ENCODE measurements at places on chromosomes 2 and 18.

DNA sequence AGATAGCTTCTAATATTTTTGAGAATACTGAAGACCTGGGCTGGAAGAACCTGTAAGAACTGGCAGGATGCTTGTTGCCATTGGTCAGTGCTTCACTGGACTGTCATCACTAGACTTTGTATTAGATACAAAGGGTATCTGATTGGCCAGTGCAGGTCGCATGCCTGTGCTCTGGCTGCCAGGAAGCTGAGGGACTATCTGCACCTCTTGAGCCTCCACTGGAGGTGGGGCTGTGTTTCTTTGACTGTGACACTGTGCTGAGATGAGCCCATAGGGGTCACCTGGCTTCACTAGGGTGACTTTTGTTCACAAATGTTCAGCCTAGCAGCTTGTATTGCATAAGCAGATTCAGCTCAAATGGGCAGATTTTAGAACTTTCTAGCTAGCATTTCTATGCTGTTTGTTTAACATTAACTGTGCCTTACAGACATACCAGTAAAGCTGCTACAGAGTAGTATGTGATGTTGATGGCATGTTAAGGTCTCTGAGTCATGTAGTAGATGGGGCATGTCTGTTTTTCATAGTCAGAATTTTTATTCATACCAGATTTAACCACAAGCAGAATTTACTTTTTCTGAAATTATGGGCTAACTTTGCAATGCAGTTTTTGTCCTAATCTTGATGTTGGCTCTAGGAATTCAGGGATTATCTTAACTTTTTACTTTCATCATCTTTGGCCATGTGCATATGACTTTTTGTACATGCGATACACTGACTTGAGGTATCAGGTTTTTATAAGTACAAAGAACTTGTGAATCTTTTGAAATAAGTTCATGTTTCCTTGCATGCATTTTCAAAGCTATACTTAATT is 56.1 kb downstream of the RHBDD1 start:
- DNase-seq: no peak

GRCh38 chr2:173077506-173078177 is 2.0 kb downstream of the MAP3K20 start:
- DNase-seq: no peak

DNA sequence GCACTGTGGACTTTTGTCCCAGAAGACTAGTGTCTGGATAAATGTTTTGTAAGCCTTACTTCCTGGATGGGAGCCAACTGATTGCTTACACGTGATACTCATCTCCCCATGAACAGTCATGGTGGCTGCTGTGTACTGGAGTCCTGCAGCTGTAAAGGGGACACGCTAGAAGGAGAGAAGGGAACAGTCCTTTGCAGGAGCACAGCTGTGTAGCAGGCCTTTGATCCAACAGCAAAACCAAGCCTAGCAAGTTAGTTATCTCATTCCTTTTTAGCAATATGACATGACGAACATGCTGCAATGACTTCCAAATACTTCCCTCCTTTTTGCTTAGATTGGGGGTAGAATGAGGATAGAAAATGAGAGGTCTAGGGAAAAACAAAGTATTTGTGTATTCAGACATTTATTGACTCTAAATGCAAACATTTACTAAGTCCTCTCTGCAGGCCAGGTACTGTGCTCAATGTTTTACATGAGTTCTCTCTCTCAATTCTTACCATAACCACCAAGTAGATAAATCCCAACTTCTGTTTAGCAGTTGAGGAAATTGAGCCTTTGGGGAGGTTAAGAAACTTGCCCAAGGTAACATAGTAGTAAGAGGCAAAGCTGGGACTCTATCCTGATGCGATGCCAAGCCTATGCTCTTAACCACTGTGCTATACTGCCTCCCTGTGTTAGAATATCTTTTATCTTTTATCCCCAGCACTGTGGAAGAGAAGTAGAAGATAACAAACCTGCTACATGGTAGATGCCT is 55.4 kb upstream of the CD28 start:
- DNase-seq: no peak

- no peak for DNase-seq
Measured at GRCh38 chr2:100237770-100238169, 84.5 kb downstream of the LONRF2 start.

DNA sequence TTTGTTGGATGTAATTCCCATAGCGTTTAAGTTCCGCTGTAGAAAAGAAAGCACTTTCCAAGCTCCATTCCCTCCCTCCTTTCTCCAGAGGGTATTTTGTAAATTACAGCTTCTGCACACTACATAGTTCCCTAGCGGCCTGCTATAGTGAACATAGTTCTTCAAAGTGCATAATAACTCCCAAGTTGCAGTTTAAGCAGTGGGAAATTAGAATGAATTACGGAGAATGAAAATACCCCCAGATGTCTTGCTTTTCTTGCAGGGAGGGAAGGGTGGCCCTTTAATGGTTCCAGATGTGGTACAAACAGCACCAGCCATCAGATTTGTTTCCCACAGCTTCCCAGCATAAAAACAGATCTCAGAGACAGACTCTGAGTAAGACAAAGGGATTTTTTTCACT is 893.9 kb downstream of the SUCLG1 start:
- DNase-seq: no peak

DNA sequence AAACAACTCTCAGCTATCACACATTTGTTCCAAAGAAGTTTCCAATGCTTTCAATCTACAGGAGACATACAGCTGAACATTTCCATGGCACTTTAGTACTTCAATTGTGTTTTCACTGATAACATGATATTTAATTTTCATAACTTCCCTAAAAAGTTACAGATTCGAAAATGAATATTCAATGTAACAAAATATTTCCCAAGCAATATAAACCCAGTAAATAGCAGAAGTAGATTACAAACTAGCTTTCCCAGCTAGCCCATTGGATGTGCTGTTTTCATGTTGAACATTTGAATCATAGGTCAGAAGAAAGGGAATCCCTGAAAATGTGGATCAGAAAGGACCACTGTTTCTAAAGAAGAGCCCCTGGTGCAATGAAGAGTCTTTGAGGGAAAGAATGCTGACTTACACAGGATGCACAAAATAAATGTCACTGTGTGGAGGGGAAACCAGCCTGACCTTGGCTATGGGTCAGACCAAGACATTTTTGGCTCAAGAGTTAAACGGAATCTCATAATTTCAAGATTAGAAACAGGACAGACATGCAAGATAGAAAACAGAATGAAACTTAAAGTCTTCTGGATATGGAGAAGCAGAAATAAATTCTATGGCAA is 22.5 kb downstream of the CYTIP start:
- no peak for DNase-seq

GRCh38 chr2:193946806-193947205 is 1710.2 kb upstream of the SLC39A10 start:
- no peak for DNase-seq

DNA sequence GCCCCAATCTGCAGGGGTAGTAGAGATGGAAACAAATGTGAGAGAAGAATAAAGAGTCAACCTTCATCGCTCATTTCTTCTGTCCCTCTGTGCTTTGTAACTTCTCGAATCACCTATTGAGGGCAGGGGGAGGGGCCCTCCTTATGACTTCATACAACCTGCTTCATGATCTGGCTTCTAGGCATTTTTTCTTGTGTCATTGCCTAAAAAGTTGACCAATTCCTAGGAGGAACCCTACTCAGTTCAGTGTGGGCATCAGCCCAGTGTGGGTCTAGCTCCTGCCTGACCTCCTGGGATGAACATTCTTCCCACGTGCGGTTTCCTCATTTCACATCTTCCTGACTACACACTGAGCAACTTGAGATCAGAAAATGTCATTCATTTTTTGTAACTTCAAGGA is 46.3 kb upstream of the CREB1 start:
- DNase-seq: no peak

GRCh38 chr2:134705861-134706586 is 12.8 kb downstream of the TMEM163 start:
- no peak for DNase-seq

DNA sequence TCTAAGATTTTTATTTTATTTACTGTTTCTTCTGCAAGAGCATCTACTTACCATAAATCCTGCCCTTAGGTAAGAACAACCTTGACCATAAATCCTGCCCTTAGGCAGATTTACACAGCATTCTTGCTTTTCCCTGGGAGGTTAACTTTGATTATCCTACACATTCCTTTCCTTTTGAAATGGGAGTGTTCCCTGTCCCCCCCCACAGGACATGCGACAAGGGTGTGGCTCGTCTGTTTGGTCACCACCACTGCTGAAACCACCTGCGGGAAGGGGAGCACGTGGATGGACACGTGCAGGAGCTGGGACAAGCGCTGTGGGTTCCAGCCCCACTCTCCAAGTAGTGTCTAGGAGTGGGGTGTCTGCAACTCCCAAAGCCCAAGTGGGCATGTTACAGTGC is 239.3 kb upstream of the SP5 start:
- DNase-seq: no peak

- no peak for DNase-seq
Measured at GRCh38 chr18:60506190-60506589, 133.6 kb upstream of the MC4R start.

- no peak for DNase-seq
Measured at GRCh38 chr2:24403832-24404212, 43.5 kb upstream of the ITSN2 start.

DNA sequence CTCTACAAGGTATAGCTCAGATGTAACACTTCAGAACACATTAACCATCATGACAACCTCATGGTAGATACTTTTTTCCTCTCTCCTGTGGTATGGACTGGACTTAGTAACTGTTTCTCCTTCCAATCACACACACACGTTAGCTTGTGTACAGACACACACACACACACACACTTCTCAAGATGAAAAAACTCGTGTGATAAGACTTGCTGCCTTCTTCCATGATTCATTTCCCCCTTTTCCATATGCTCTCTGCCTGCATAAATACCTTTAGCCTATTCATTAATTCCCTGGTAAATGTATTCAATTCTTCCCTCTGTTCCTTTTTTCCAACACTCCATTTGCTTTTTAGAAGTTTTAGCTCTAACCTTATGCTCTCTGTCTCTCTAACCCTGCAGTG is 118.9 kb upstream of the TANK start:
- DNase-seq: no peak

GRCh38 chr2:59000796-59001195 is 759.7 kb upstream of the FANCL start:
- no peak for DNase-seq

GRCh38 chr2:241983571-241984270 is 114.2 kb downstream of the RTP5 start:
- DNase-seq: no peak

- no peak for DNase-seq
Measured at GRCh38 chr2:53994818-53995808, 24.3 kb upstream of the PSME4 start.

- no peak for DNase-seq
Measured at GRCh38 chr18:21682371-21683051, 22.1 kb downstream of the ABHD3 start.

- no peak for DNase-seq
Measured at GRCh38 chr2:54629914-54630857, 93.3 kb upstream of the EML6 start.

GRCh38 chr2:44929159-44929734 is 12.3 kb upstream of the SIX3 start:
- DNase-seq: no peak

GRCh38 chr2:214750529-214750928 is 59.0 kb downstream of the BARD1 start:
- no peak for DNase-seq

- DNase-seq: no peak
Measured at GRCh38 chr2:240999873-241000541, 1.6 kb downstream of the SNED1 start.

GRCh38 chr2:226916669-226917068 is 80.8 kb downstream of the RHBDD1 start:
- no peak for DNase-seq

DNA sequence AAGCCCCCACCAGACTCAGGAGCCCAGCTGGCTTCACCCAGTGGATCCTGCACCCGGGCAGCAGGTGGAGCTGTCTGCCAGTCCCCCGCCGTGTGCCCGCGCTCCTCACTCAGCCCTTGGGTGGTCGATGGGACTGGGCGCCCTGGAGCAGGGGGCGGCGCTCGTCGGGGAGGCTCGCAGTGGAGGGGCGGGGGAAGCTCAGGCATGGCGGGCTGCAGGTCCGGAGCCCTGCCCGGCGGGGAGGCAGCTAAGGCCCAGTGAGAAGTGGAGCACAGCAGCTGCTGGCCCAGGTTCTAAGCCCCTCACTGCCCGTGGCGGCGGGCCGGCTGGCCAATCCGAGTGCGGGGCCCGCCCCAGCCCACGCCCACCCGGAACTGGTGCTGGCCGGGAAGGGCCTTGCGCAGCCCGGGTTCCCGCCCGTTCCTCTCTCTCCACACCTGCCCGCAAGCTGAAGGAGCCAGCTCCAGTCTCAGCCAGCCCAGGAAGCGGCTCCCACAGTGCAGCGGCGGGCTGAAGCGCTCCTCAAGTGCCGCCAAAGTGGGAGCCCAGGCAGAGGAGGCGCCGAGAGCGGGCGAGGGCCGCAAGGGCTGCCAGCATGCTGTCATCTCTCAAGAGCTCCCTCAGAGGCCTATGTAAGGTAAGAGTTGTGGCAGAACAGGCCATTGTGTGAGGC is 1307.8 kb upstream of the TMEFF2 start:
- no peak for DNase-seq

- no peak for DNase-seq
Measured at GRCh38 chr18:64134044-64134747, 14.7 kb downstream of the LINC00305 start.

GRCh38 chr2:220432645-220433044 is 805.2 kb downstream of the SLC4A3 start:
- no peak for DNase-seq

DNA sequence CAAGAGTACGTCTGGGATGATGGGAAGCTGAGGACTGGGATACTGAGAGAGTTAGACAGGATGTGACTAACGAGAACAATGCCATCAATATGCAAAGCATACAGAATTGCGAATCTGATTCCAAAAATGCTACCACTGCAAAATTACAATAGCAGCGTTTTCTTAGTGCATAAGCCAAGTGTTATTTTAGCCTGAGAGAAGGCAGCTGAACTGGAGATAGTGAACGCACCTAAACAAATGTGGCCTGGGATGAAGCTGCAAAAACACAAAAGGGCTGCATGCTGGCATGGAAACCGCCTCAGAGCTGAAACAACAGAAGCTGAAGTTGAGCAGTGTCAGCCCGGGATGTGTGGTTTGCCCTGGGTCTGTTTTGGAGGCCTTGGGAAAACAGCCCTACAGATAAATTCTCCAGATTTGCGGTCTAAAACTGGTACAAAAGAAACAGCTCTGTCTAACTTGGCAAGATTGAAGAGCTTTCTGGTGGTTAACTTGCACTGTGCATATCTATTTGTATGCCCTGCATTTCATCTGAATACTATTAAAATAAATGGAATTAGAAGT is 45.5 kb downstream of the LYPD6 start:
- no peak for DNase-seq

GRCh38 chr2:64685430-64685829 is 31.7 kb upstream of the SERTAD2 start:
- DNase-seq: no peak

DNA sequence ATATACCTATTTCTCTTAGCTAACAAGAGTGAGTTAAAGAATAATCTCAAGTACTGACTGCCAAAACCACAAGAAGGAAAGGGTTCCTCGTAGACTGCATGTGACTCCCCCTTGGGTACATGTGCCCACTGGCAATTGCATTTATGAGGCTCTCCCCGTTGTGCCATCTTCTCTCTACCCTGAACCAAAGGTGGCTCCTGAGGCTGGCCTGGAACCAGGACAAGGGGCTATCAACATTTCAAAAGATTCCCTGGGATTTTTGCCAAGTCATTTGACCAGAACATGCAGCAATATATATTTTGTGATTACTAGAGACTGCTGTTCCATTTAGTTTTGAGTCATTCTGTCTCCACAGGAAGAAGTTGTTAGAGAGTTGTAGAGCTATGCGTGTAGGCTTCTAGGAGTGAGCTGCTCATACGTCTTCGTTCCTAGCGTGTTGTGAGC is 45.8 kb downstream of the LAMA3 start:
- no peak for DNase-seq

GRCh38 chr2:36147670-36148390 is 207.7 kb upstream of the CRIM1 start:
- no peak for DNase-seq

- DNase-seq: no peak
Measured at GRCh38 chr18:568731-569130, 11.4 kb upstream of the CETN1 start.

All from activated effector memory CD4-positive, alpha-beta T cell treated with Interleukin-2 at 50 U/mL for 16 hours (primary cell).